ENCODE measurements at places on chromosomes 2 and 18. TPM values are rescaled to one million over a fixed set of nuclear protein-coding genes. Genes with fewer than 3 reads are reported as not detected.

- peaks cover 2% of the 10 kb centered on the region for H3K27me3 ChIP-seq
- H3K36me3 ChIP-seq: no peaks in the 10 kb centered on the region
- peaks cover 9% of the 10 kb centered on the region for H3K4me1 ChIP-seq
- no peak overlapping the region for H3K4me3 ChIP-seq
- H3K27ac ChIP-seq: no peak overlapping the region
Observed at GRCh38 chr18:47935321-47936055, 5.0 kb upstream of the SMAD2 start.

Gene LRRC30
- not detected for total RNA-seq

Gene COL4A3
- total RNA-seq: not detected

GRCh38 chr2:12934146-12934756 is 217.5 kb downstream of the TRIB2 start:
- no peak for DNase-seq
- peaks cover 7% of the 10 kb centered on the region for H3K27me3 ChIP-seq
- no peak overlapping the region for H3K27ac ChIP-seq

Gene ARL4C
- total RNA-seq: 45.1 TPM

DNA sequence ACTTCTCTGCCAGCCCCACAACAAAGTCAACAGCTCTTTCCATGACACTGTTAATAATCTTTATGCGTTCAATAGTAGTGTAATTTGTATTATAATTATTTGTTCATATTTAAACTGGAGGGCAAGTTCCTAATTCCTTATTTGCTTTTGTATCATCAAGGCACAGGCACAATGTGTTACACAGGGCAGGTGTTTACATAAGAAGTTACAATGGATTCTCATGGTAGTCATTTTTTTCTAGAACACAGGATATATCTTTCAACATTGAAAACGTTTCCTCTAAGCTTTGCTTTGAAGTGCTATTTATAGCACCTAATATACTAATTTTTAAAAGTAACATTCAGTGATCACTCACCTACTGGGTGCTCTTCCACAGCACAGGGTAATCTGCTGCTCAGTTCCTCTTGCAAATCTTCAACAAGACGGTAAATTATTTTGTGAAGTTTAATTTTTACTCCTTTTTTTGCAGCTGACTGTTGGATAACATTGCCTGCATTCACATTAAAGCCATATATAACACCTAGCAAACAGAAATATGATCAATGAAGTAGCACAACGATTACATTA is 7.3 kb downstream of the RPS27A start:
- peaks cover 34% of the 10 kb centered on the region for H3K36me3 ChIP-seq
- H3K27ac ChIP-seq: no peak overlapping the region
- H3K4me3 ChIP-seq: no peak overlapping the region
- peaks cover 20% of the 10 kb centered on the region for H3K4me1 ChIP-seq
- no peaks in the 10 kb centered on the region for H3K27me3 ChIP-seq

Gene MRO
- total RNA-seq: not detected

- no peaks in the 10 kb centered on the region for H3K27me3 ChIP-seq
- H3K27ac ChIP-seq: no peak overlapping the region
- DNase-seq: no peak
Observed at GRCh38 chr2:24024018-24024417, 14.1 kb downstream of the MFSD2B start.

Gene KIAA2012
- not detected for total RNA-seq

Gene SALL3
- total RNA-seq: not detected

DNA sequence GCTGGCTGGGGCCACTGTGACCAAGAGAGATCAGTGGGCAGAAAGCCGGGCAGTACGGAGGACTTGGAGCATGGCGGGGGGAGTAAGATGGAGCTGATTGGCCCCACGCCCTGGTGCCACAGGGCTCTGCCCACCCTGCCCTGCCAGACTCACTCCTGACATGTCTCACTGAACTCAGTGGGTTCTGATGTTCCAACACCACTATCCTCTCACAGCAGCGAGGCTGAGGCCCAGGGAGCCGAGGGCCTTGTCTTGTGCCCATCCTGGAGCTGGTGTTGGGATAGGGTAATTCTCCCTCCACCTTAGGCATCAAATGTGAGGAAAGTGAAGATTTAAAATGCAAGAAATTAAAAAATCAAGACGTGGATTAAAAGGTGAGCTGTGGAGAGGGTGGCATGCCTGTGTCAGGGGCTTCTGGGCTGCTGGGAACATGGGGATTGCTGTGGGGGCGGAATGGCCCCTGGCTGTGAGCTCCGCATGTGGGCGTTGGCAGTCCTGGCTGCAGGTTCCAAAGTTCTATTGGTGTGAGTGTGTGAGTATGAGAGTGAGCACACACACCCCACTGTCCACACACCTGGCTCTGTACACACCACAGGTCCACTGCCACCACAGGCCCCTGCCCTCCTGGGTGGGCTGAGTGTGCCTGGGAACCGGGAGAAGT is 283.5 kb upstream of the HS6ST1 start:
- H3K4me1 ChIP-seq: no peaks in the 10 kb centered on the region
- no peak for DNase-seq
- no peak overlapping the region for H3K4me3 ChIP-seq
- no peak overlapping the region for H3K27ac ChIP-seq
- no peaks in the 10 kb centered on the region for H3K27me3 ChIP-seq

Gene PROC
- not detected for total RNA-seq

- no peak overlapping the region for H3K27ac ChIP-seq
- H3K27me3 ChIP-seq: peaks cover 1% of the 10 kb centered on the region
- DNase-seq: no peak
- no peaks in the 10 kb centered on the region for H3K4me1 ChIP-seq
Observed at GRCh38 chr2:167336213-167336612, 447.9 kb downstream of the XIRP2 start.

Gene DNAJC5G
- not detected for total RNA-seq

- no peak overlapping the region for H3K27ac ChIP-seq
- peaks cover 4% of the 10 kb centered on the region for H3K27me3 ChIP-seq
- H3K4me1 ChIP-seq: peaks cover 2% of the 10 kb centered on the region
- no peak for DNase-seq
- H3K4me3 ChIP-seq: no peak overlapping the region
Observed at GRCh38 chr2:60502144-60502543, 51.3 kb downstream of the BCL11A start.

GRCh38 chr18:60503199-60503598 is 130.6 kb upstream of the MC4R start:
- H3K4me1 ChIP-seq: no peaks in the 10 kb centered on the region
- H3K4me3 ChIP-seq: no peak overlapping the region
- no peaks in the 10 kb centered on the region for H3K27me3 ChIP-seq
- no peak for DNase-seq
- H3K36me3 ChIP-seq: no peaks in the 10 kb centered on the region

Gene CHRND
- not detected for total RNA-seq

- H3K27ac ChIP-seq: no peak overlapping the region
- H3K4me1 ChIP-seq: no peaks in the 10 kb centered on the region
- no peak overlapping the region for H3K4me3 ChIP-seq
- H3K27me3 ChIP-seq: no peaks in the 10 kb centered on the region
- DNase-seq: no peak
Observed at GRCh38 chr2:239456940-239457339, 56.1 kb upstream of the HDAC4 start.

Gene PLA2R1
- total RNA-seq: not detected

Gene VWA3B
- not detected for total RNA-seq

GRCh38 chr2:3319745-3320566 is 57.7 kb downstream of the EIPR1 start:
- H3K4me1 ChIP-seq: peaks cover 5% of the 10 kb centered on the region
- H3K4me3 ChIP-seq: no peak overlapping the region
- peaks cover 15% of the 10 kb centered on the region for H3K36me3 ChIP-seq
- no peak overlapping the region for H3K27ac ChIP-seq
- no peak for DNase-seq

GRCh38 chr18:13309031-13309747 is 90.6 kb downstream of the LDLRAD4 start:
- no peak overlapping the region for H3K4me3 ChIP-seq
- peaks cover 13% of the 10 kb centered on the region for H3K36me3 ChIP-seq
- no peak for DNase-seq
- peak overlapping the region; percentile 49 for H3K27ac ChIP-seq
